ENCODE measurements at places on chromosomes 3 and 15. TPM values are rescaled to one million over a fixed set of nuclear protein-coding genes. Genes with fewer than 3 reads are reported as not detected.

The NMNAT3 gene
- total RNA-seq, result 3.2 TPM

The PP2D1 gene
- not detected for total RNA-seq

The DUOX2 gene
- total RNA-seq, result not detected

DNA sequence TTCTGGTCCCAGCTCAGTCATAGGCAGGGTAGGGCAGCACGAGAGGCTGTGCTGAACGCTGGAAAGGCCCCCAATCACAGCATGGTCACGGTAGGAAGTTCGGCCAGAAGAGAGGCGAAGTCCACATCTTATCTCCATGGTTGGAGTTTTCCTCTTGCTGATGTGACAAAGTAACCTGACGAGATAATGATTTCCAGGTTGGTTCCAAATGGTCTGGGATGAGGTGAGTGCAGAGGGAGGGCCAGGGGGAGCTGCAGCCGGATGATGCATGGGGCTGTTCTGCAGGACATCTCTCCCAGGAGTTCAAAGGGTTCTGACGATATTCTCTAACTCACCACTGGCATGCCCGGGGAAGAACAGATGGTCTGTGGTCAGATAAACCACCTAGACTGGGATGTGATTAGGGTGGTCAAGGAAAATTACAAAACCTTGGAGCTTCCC is 83.2 kb upstream of the WNT5A start:
- peak; percentile 69 for DNase-seq

GRCh38 chr15:67303490-67304363 is 49.1 kb downstream of the IQCH start:
- DNase-seq, result peak; percentile 60

DNA sequence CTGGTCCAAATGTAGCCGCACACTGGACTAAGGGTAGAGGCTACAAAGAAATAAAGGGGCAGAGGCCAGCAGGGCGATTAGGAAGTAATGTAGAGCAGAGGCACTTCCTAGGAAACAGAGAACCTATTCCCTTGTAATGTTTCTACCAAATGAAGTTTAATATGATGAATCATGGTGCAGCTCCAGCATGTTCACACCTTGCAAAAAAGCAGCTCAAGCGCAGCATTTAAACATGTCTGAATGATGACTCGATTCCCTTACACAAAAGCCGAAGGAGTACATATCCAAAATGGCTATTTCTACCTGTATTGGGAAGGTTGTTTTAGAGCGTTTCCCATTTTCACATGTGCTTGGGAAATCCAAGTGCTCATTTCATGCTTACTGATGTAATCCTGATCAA is 204.8 kb downstream of the MECOM start:
- DNase-seq, result no peak

GRCh38 chr15:46126581-46126980 is 491.8 kb downstream of the SQOR start:
- DNase-seq, result peak; percentile 58

DNA sequence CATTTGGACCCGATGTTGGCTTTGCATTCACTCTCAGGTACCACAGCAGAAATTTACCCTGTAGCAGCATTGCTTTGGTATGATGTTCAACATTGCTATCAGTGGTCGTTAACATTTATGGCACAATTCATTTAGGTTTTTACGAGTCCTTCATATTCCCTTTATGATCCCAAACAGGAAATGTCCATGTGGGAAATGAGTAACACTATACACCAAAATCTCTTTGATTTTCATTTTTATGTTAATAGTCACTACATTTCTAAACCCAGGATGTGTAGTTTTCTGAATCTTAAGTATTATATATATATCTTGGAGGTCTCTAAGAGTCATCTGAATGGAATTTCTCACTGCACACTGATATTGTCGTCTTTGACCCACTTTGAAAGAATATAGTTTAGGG is 78.5 kb upstream of the RBMS3 start:
- DNase-seq, result peak; percentile 19

GRCh38 chr3:147415286-147415685 is 6.1 kb downstream of the ZIC1 start:
- no peak for DNase-seq

GRCh38 chr3:187951452-187952190 is 202.3 kb upstream of the LPP start:
- peak; percentile 35 for DNase-seq
